ENCODE measurements at places on chromosomes 1 and 21.

GRCh38 chr1:6822530-6823359 lies 37.5 kb downstream of the CAMTA1 start:
- DNase-seq: peak; percentile 26

- no peak for DNase-seq
These were observed 49.2 kb downstream of the S1PR1 start for GRCh38 chr1:101285922-101286570.

- DNase-seq: peak; percentile 70
These were observed 45.7 kb downstream of the ABCD3 start for GRCh38 chr1:94463765-94464330.

DNA sequence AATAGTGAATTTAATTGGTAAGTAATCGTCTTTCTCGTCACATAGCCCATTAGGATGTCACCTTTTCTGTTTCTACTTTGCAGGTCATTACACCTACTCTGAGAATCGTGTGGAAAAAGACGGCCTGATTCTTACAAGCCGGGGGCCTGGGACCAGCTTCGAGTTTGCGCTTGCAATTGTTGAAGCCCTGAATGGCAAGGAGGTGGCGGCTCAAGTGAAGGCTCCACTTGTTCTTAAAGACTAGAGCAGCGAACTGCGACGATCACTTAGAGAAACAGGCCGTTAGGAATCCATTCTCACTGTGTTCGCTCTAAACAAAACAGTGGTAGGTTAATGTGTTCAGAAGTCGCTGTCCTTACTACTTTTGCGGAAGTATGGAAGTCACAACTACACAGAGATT lies 23.3 kb downstream of the PARK7 start:
- DNase-seq: no peak

- DNase-seq: no peak
These were observed 167.9 kb upstream of the IRF2BP2 start for GRCh38 chr1:234777856-234778220.

- DNase-seq: no peak
These were observed 5.7 kb downstream of the UBXN11 start for GRCh38 chr1:26300578-26301275.

GRCh38 chr1:208159555-208160258 lies 84.5 kb downstream of the PLXNA2 start:
- DNase-seq: no peak

- DNase-seq: no peak
These were observed 15.3 kb upstream of the FMO4 start for GRCh38 chr1:171298696-171299095.

GRCh38 chr1:231666220-231666936 lies 39.8 kb downstream of the DISC1 start:
- DNase-seq: no peak

DNA sequence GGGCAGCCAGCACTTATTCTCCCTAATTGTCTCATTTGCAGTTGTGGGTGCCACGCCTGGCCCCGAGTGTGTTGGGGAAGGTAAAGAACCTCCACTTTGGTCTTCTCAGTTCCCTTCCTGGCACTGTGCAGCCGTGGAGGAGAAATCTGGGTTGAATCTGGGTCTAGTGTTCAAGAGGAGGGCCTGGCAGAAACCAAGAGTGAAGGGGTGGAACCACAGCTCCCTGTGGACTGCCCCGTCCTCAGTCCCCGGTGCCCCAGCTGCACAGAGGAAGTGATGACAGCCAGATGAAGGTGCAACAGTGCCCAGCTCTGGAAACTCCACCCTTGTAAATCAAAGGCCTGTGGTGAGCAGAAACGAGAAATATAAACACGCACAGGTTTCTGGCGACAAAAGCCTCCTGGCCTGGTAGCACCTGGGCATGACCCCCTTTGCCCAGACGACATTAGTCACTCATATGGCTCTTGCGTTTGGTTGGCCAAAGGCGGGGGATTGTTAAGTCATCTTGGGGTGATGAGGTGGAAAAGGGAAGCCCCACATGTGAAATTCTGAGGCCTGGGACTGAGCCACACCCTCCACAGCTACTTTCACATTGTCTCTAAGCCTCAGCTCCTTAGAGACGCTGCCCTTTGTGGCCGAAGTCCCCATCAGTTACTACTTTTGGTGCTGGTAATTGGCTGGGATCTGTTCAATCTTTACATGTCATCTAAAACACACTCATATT lies 4.2 kb upstream of the ECE1 start:
- DNase-seq: no peak

- peak; percentile 81 for DNase-seq
These were observed 6.5 kb upstream of the C2CD4D start for GRCh38 chr1:151846062-151846568.

DNA sequence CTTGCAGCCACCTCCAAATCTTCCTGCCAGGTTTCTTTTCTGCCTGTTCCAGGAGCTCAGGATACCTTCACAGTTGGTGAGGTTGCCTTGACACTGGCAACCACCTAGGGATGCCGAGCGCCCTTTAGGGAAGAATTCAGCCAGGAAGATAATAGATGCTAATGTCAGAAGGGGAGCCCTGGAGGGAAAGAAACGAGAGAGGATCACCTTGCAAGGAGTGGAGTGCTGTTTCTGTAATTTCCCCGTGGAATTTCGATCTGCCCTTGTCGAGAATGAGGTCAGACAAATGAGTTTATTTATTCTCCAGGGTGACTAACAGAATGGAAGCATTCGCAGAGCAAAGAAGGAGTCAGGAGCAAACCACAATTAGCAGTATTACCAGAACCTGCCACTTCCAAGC lies 315.8 kb upstream of the KAZN start:
- no peak for DNase-seq

GRCh38 chr1:12486401-12487005 lies 131.5 kb downstream of the DHRS3 start:
- no peak for DNase-seq

GRCh38 chr1:224149709-224150108 lies 33.3 kb upstream of the DEGS1 start:
- no peak for DNase-seq

DNA sequence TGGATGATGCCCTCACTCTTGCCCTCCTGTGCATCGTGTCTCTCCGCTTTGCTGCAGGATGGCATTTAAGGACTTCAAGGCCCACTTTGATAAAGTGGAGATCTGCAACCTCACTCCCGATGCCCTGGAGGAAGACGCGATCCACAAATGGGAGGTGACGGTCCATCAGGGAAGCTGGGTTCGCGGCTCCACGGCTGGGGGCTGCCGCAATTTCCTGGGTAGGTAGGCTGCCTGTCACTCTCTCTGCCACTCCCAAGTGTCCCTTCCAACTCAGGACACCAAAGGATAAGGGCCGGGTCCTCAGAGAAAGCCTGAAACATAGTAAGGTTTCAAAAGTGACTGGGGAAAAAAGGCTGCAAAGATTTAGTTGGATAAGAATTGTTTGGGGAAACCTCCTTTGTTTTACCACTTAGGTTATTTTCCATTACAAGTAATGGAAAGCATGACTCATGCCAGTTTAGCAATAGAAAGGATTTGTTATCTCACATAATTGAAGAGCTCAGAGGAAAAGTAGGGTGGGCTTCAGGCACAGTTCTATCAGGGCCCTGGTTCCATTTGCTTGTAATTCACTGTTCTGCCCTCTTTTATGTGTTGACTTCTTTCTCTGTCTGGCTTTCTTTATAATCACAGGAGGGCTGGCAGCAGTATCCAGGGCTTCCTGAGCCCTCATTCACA lies 31.9 kb downstream of the CAPN9 start:
- peak; percentile 14 for DNase-seq

GRCh38 chr1:234896477-234897389 lies 231.9 kb downstream of the TOMM20 start:
- DNase-seq: no peak

DNA sequence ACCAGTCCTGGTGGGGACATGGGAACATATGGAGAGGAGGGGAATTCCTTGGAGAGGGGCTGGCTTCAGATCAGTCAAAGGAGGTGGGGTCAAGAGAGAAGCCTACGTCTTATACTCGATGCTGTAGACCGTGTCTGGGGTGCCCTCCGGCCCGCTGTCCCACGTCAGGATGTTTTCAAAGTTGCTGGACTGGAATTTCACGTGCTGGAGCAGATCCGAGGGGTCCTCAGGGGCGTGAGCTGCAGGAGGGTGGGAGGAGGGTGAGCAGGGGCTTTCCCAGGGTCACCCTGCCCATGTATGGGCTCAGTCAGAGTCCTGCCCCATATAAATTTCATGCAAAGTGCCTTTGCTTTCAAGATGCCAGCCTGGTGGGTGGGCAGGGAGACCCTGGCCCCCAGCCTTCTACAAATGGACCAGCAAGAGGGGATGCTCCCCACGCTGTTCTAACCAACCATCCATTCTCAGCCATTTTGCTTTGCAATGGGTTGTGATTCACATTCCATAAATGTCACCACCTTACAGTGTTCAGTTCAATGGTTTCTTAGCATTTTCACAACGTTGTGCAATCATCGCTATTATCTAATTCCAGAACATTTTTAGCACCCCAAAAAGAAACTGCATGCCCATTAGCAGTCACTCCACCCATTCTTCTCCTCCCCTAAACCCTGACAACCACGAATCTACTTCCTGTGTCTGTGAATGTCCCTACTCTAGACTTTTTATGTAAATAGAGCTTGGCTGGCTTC lies 4.3 kb downstream of the IL22RA1 start:
- DNase-seq: no peak

- no peak for DNase-seq
These were observed 37.5 kb upstream of the WLS start for GRCh38 chr1:68269637-68270430.

DNA sequence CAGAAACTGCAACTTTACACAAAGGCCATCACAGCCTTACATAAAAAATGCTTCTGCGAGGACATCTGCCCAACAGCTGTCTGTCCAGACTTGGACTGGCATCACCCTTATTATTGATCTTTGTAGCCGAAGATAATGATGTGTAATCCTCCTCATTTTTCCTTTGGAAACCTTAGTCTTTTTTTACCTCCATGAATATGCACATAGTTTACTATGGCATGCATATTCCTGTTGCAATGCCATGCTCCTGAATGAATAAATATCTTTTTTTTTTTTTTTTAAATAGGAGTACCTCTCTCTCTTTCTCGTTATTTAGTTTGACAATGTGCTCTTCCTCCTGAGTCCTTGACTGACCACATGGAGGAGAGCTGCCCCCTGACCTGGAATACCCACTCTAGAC lies 409.6 kb upstream of the USP24 start:
- DNase-seq: no peak

DNA sequence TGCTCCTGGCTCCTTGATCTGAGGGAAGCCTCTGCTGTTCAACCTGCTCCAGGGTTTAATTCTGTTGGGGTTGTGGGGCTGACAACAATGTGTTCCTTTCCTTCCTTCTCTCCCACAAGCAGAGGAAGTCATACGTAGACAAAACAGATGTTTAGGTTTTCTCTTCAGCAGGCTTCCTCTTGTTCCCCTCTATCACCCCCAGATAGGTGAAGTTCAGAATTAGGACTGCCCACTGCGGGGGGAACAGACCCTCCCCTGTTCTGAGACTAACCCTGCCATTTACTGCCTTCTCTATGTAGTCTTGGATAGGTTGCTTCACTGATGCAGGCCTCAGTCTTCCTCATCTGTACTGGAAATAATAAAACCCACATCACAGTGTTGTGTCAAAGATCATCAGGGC lies 30.0 kb upstream of the NRDC start:
- DNase-seq: no peak

DNA sequence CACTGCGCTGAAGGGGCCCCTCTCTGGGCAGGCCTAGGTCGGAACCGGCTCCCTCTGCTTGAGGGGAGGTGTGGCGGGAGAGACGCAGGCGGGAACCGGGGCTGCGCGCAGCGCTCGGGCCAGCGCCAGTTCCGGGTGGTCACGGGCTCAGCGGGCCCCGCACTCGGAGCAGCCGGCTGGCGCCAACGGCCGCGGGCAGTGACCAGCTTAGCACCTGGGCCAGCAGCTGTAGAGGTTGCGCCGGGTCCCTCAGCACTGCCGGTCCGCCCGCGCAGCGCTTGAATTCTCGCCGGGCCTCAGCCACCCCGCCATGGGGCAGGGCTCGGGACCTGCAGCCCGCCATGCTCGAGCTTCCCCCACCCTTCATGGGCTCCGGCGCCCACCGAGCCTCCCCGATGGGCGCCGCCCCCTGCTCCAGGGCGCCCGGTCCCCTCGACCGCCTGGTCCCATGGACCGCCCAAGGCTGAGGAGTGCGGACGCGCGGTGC lies 254.6 kb downstream of the COL11A1 start:
- DNase-seq: no peak

DNA sequence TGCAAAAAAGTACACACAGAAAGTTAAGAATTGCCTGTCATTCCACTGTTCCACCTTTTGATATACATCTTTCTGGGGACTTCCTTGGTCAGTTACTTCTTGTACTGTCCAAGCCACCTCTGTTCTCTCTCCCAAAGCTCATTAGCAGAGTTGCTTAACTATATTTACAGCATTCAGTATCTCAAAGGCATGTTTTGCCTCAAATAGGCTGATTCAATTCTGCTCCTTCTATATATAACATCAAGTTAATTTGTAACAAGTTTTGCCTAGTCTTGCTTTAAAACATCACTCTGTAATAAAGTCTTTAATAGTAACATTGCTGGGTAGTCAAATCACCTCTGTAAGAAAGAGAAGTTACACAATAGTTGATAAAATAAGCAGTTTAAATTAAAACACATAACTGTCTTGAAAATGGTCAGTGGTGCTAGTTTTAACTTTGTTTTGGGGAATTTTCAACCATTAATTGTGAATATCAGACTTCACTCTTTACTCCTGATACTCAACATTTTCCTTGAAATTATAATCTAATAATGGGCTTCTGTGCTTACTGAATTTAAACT lies 35.7 kb downstream of the EDARADD start:
- no peak for DNase-seq

DNA sequence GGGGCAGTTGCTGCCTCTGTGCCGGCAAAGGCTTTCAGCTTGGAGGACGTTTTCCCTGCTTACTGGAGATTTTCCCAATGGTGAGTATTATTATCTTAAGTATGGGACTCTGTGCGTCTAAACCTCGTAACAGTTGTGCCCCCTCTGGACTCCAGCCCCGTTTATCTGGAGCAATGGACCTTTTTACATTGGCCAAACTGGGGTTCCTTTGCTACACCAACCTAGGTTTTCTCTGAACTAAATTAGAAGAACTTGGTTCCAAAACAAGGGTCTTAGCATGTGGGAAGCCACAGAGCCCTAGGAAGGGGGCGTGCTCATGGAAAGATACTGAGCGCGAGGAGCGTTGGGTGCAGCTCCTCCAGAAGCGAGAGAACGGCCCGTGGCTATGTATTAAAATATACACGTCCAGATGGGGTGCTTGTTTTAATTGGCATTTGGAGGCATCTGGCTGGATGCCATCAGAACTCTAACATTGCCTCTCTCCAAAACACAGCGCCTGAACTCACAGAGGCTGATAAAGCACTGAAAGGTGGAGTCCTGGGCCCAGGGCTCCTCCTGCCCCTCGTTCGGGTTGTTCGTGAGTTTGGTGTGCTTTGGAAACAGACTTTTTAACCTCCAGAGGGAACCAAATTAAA lies 28.4 kb downstream of the POFUT2 start:
- DNase-seq: no peak
